ENCODE measurements at places on chromosomes 16 and 17.

DNA sequence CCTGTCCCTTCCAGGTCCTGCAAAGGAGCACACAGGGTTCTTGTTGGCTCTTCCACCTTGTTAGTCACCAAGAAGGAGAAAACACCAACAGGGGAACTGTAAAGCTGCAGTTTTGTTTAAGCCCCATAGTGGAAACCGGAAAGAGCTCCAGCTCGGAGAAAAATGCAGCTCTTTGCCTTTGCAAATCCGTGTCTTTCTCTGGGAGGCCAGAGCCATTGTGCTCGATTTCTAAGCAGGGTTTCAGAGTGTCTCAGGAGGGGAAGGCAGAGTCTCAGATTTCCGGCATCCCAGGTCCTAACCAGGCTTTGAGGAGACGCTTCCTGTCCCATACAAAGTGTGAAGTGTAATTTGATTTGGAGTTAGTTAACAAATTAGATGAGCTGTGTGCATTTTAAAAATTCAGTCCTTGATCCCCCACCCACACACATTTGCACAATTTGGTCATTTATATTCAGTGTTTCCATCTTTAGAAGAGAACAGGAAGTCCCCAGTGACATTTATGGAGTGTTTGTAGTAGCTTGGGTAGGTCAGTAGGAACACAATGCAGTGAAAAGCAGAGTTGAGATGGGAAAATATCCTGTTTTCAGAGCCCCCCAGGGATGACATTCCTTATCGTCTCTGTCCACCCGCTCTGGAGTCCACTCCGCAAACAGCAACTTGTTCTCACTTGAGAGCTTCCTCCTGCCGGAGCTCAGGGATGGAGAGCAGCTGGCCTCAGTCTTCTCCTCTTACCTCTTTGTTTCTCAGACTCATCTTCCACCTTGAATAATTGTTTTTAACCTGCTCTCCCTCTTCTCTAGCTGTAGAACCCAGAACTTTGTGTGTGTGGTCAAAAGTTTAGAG lies 331.9 kb downstream of the SEC14L1 start:
- peaks cover 10% of the 10 kb centered on the region for H3K36me3 ChIP-seq
- H3K4me1 ChIP-seq = peaks cover 26% of the 10 kb centered on the region
- H3K27ac ChIP-seq = peak overlapping the region; percentile 95
- no peak overlapping the region for H3K4me3 ChIP-seq

- H3K27me3 ChIP-seq = no peaks in the 10 kb centered on the region
- H3K36me3 ChIP-seq = peaks cover 75% of the 10 kb centered on the region
- H3K27ac ChIP-seq = no peak overlapping the region
- no peak for DNase-seq
- no peaks in the 10 kb centered on the region for H3K4me1 ChIP-seq
Observed at GRCh38 chr16:81357711-81358260, 43.0 kb downstream of the GAN start.

- no peaks in the 10 kb centered on the region for H3K27me3 ChIP-seq
- H3K36me3 ChIP-seq = peaks cover 14% of the 10 kb centered on the region
- no peak overlapping the region for H3K27ac ChIP-seq
- H3K4me3 ChIP-seq = no peak overlapping the region
Observed at GRCh38 chr16:29729116-29729521, 16.7 kb downstream of the C16orf54 start.

DNA sequence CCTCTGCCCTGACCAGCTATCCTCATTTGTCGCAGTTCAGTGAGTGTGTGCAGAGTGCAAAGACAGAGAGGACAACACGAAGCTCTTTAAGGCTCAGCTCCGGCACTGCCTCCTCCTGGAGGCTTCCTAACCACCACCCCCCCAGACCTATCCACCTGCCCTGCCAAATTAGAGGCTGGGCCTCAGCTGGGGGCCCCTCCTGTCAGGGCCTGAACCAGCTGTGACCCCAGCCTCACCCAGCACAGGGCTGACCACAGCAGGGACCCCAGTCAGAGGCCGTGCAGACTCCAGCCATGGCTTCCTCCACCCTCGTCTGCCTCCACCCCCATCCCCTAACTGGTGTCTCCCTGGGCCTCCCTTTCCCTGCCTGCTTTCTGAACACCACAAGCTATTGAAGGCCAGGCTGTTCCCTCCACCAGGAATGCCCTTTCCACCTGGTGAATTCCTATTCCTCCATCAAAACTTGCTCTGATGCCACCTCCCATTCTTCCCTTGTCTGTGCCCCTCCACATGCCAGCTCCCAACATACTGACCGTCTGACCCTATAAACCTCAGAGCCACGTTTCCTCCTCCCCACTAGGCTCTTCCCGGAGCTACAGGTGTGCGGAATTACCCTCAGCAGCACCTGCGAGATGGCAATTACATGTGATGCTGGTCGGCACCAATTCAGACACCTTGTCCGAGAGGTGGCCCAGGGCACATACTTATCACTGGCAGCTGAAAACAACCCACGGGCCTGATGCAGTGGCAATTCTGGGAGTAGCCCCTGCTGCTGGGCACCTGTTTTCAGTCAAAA lies 8.8 kb downstream of the SREBF1 start:
- H3K4me1 ChIP-seq = peaks cover 16% of the 10 kb centered on the region
- no peak overlapping the region for H3K4me3 ChIP-seq
- no peak for DNase-seq
- no peak overlapping the region for H3K27ac ChIP-seq
- H3K36me3 ChIP-seq = peaks cover 18% of the 10 kb centered on the region
- H3K27me3 ChIP-seq = no peaks in the 10 kb centered on the region

DNA sequence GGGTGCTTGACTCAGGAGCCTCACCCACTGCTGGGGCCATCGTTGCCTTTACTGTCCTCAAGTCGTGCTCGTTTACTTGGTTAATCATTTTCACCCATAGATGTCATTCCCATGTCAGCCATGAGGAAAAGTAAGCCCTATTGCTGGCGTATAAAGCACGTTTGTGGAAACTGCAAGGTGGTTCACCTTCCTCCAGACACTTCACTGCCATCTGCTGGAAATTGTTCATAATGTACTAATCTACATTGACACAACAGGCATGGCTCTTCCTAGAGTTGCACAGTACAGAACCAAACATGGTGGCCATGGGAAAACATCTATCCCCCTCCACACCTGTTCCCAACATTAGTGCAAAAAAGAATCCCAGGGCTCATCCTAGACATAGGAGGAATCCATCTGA lies 116.6 kb downstream of the ZNF18 start:
- peaks cover 3% of the 10 kb centered on the region for H3K4me1 ChIP-seq
- no peak for DNase-seq
- H3K27ac ChIP-seq = no peak overlapping the region
- no peak overlapping the region for H3K4me3 ChIP-seq

All from endodermal cell (in vitro differentiated cells).